Tibial artery (tissue), 4 donors: ENCODE measurements at places on chromosomes 6 and 20.

DNA sequence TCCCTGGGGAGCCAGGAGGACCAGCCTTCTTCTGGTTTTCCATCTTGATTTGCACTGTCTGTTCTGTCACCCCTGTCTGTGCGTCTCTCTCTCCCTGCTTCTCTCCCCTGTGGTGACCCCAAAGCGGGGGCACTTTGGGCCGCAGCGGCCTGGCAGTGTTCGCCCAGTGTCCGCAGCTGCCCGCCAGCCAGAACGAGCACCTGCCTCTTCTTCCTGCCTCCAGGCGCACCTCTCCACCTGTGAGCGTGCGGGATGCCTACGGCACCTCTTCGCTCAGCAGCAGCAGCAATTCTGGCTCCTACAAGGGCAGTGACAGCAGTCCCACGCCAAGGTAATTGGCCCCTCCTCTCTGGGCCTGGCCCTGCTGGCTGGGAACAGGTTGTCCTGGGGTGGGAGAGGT is 30.8 kb downstream of the SNPH start:
- H3K4me3 ChIP-seq = no peak overlapping the region
- DNase-seq = no peak
- H3K27ac ChIP-seq = no peak overlapping the region
- no peaks in the 10 kb centered on the region for H3K4me1 ChIP-seq
- no peaks in the 10 kb centered on the region for H3K36me3 ChIP-seq

- H3K27ac ChIP-seq = no peak overlapping the region
- no peaks in the 10 kb centered on the region for H3K27me3 ChIP-seq
- no peak overlapping the region for H3K4me3 ChIP-seq
- peaks cover 15% of the 10 kb centered on the region for H3K4me1 ChIP-seq
Observed at GRCh38 chr20:9408422-9409300, 105.7 kb upstream of the LAMP5 start.

DNA sequence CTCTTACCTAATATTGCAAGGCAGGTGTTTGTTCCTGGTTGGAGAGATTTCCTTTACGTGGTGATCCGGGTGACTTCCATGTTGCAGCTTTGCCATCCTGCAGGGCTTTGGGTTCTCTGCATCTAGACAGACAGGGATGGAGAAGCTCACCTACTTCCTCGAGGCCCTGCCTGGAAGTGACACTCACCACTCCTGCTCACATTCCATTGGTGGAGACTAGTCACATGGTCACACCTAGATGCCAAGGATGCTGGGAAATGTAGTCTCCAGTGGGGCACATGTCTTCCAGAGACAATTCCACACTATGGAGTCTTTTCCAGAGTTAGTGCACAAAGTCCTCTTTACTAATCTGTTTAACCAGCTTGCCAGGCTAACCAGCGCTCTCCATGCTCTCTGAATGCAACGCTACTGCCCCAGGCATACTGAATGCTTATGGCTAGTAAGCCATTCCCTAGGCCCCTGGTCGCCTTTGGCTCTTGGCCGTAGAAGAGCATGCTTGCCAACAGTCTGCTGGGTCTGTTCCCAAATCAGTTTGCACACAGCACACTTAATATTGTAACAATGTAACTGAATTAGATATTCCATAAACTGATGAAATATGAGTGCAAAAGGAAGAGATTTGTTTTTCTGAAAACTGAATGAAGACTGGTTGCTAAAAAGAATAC is 6.7 kb upstream of the KCNK15 start:
- H3K4me1 ChIP-seq = no peaks in the 10 kb centered on the region
- no peaks in the 10 kb centered on the region for H3K36me3 ChIP-seq
- peak; percentile 83 for DNase-seq
- no peaks in the 10 kb centered on the region for H3K27me3 ChIP-seq
- peak overlapping the region; percentile 75 for H3K27ac ChIP-seq
- H3K4me3 ChIP-seq = no peak overlapping the region

- no peaks in the 10 kb centered on the region for H3K36me3 ChIP-seq
- peak overlapping the region; percentile 39 for H3K27ac ChIP-seq
- no peak overlapping the region for H3K4me3 ChIP-seq
- H3K4me1 ChIP-seq = peaks cover 11% of the 10 kb centered on the region
- no peaks in the 10 kb centered on the region for H3K27me3 ChIP-seq
- no peak for DNase-seq
Observed at GRCh38 chr6:17932330-17932852, 55.0 kb downstream of the KIF13A start.

- peaks cover 20% of the 10 kb centered on the region for H3K27me3 ChIP-seq
- peaks cover 16% of the 10 kb centered on the region for H3K4me1 ChIP-seq
- no peak overlapping the region for H3K4me3 ChIP-seq
- DNase-seq = no peak
Observed at GRCh38 chr6:132405143-132405915, 4.1 kb upstream of the MOXD1 start.

- H3K27ac ChIP-seq = no peak overlapping the region
- peaks cover 22% of the 10 kb centered on the region for H3K4me1 ChIP-seq
Observed at GRCh38 chr6:168571268-168571667, 130.3 kb downstream of the SMOC2 start.

- H3K27ac ChIP-seq = no peak overlapping the region
- no peaks in the 10 kb centered on the region for H3K27me3 ChIP-seq
- peak; percentile 62 for DNase-seq
- H3K36me3 ChIP-seq = no peaks in the 10 kb centered on the region
- no peak overlapping the region for H3K4me3 ChIP-seq
Observed at GRCh38 chr6:43939281-43940070, 169.5 kb downstream of the VEGFA start.

- H3K27me3 ChIP-seq = no peaks in the 10 kb centered on the region
- no peak for DNase-seq
- H3K27ac ChIP-seq = no peak overlapping the region
- no peaks in the 10 kb centered on the region for H3K36me3 ChIP-seq
- H3K4me1 ChIP-seq = no peaks in the 10 kb centered on the region
Observed at GRCh38 chr6:3403238-3404173, 53.3 kb downstream of the SLC22A23 start.
